Common myeloid progenitor, CD34-positive (primary cell): ENCODE measurements at places on chromosomes 16 and 17.

DNA sequence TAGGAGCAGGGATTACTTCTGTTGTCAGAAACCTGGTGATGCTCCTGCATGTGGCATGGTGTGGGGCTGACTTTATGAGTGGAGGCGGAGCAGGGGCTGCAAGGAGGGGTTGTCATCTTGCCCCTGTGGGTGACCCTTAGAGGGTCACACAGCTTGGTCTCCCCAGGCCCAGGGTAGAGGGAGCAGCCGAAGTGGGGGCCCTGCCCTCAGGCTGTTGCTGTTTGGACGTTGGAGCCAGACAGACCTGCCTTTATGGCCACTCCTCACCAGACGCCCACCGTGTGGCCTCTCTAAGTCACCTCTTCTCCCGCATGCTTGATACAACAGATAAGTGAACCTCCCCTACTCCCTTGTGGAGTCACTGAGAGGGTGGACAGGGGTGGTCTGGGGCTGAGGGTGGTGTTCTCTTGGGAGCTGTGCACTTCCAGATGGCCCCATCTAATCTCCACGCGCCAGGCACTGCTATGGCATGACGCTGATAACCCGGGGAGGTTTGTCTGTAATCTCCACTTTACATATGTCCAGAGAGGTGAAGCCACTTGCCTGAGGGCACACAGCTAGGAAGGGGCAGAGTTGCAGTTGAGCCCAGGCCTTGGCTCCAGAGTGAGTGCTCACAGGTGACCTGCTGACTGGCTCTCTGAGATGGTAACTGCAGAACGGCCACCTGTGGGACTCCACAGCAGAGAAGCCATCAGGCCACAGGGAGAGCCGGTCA, 10.0 kb downstream of the MAP2K3 start:
- peak; percentile 64 for DNase-seq
- H3K4me3 ChIP-seq: no peak overlapping the region
- peaks cover 36% of the 10 kb centered on the region for H3K4me1 ChIP-seq
- peak overlapping the region; percentile 60 for H3K27ac ChIP-seq
- H3K27me3 ChIP-seq: no peaks in the 10 kb centered on the region
- H3K36me3 ChIP-seq: peaks cover 5% of the 10 kb centered on the region

GRCh38 chr17:27871407-27871806, 21.8 kb downstream of the LYRM9 start:
- no peaks in the 10 kb centered on the region for H3K27me3 ChIP-seq
- H3K27ac ChIP-seq: no peak overlapping the region
- H3K36me3 ChIP-seq: no peaks in the 10 kb centered on the region

DNA sequence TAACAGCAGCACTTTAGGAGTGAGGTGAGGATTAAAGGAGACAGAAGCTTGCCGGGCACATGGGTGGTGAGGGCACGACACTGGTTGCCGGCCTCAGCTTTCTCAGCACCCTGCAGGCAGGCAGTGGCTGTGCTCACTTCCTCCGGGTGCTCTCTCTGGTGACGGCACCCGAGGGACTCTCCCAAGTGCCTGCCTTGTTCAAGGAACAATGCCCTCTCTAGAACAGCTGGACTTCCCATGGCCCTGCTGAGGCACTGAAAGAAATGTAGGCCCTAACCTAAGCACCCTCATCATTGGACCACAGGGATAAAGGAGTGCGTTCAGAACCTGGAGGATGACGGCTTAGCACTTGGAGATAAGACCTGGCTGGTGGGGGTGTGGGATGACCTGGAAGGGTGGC, 72.7 kb downstream of the N4BP1 start:
- H3K36me3 ChIP-seq: peaks cover 4% of the 10 kb centered on the region
- H3K27me3 ChIP-seq: no peaks in the 10 kb centered on the region
- H3K4me1 ChIP-seq: peaks cover 42% of the 10 kb centered on the region

GRCh38 chr17:58531661-58532554, 17.5 kb upstream of the MTMR4 start:
- peaks cover 13% of the 10 kb centered on the region for H3K4me1 ChIP-seq
- no peaks in the 10 kb centered on the region for H3K36me3 ChIP-seq
- H3K27me3 ChIP-seq: peaks cover 4% of the 10 kb centered on the region
- H3K4me3 ChIP-seq: peak overlapping the region; percentile 62
- peak; percentile 62 for DNase-seq

DNA sequence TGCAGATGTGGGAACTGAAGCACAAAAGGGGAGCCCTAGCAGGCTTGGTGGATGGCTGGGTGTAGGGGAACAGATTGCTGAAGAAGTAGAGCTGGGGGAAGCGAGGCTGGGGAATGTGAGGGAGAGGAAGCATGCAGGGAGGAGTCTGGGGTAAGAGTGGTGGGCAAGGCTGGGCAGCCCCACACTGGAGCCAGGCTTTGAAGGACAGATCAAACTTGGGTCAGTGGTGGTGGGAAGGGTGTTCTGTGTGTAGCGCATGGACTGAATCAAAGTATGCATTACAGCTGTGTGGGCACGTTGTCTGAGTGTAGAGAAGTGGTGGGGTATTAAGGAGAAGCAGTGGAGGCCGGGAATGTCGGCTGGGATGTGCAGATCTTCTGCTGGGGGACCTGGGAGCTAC, 116.0 kb downstream of the CYLD start:
- H3K27ac ChIP-seq: no peak overlapping the region
- H3K36me3 ChIP-seq: no peaks in the 10 kb centered on the region
- H3K27me3 ChIP-seq: no peaks in the 10 kb centered on the region
- no peak overlapping the region for H3K4me3 ChIP-seq
- no peaks in the 10 kb centered on the region for H3K4me1 ChIP-seq

DNA sequence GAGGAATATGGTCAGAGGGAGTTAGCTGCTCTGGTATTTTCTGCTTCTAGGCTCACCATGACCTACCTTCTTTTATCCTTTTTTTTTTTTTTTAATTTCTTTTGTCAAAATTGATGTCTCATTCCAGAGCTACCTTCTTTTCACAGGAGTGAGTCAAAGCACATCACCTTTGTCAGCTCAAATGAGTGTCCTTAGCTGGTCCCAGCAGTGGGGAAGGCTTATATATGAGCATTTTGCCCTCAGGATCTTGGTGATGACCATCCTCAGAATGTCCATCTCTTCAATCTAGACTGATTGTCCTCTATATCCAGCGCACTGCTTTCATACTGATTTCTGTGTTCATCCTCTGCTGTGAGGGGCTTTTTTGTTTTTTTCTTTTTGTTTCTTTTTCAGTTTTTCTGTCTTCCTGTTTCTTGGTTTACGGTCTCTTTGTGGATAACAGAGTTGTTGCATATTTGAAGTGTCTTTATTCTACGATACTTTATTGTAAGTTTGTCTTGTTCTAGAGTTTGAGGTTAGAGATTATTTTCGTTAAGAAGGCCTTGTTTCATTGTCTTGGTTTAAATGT, 24.9 kb downstream of the CBFB start:
- peak; percentile 34 for DNase-seq
- peaks cover 2% of the 10 kb centered on the region for H3K36me3 ChIP-seq
- peaks cover 32% of the 10 kb centered on the region for H3K4me1 ChIP-seq

GRCh38 chr17:44210342-44211192, 8.9 kb downstream of the UBTF start:
- no peak overlapping the region for H3K27ac ChIP-seq
- no peak overlapping the region for H3K4me3 ChIP-seq
- no peaks in the 10 kb centered on the region for H3K27me3 ChIP-seq
- peak; percentile 94 for DNase-seq

- peaks cover 4% of the 10 kb centered on the region for H3K36me3 ChIP-seq
- H3K4me3 ChIP-seq: no peak overlapping the region
Measured at GRCh38 chr17:46158323-46159296, 34.6 kb downstream of the KANSL1 start.

- H3K4me1 ChIP-seq: peaks cover 48% of the 10 kb centered on the region
- H3K27me3 ChIP-seq: no peaks in the 10 kb centered on the region
- H3K4me3 ChIP-seq: no peak overlapping the region
- no peaks in the 10 kb centered on the region for H3K36me3 ChIP-seq
Measured at GRCh38 chr16:30567160-30567990, 4.1 kb downstream of the ZNF688 start.

GRCh38 chr16:84879569-84880487, 60.0 kb downstream of the CRISPLD2 start:
- DNase-seq: no peak
- H3K4me1 ChIP-seq: no peaks in the 10 kb centered on the region
- H3K27me3 ChIP-seq: peaks cover 2% of the 10 kb centered on the region
- peak overlapping the region; percentile 68 for H3K27ac ChIP-seq
- H3K36me3 ChIP-seq: no peaks in the 10 kb centered on the region

- peak overlapping the region; percentile 12 for H3K4me3 ChIP-seq
- peak; percentile 87 for DNase-seq
- H3K27me3 ChIP-seq: no peaks in the 10 kb centered on the region
- peaks cover 23% of the 10 kb centered on the region for H3K4me1 ChIP-seq
- peaks cover 4% of the 10 kb centered on the region for H3K36me3 ChIP-seq
Measured at GRCh38 chr16:35011-35677, 18.3 kb downstream of the POLR3K start.

- peaks cover 90% of the 10 kb centered on the region for H3K4me1 ChIP-seq
- H3K4me3 ChIP-seq: peak overlapping the region; percentile 53
- peak overlapping the region; percentile 91 for H3K27ac ChIP-seq
- no peaks in the 10 kb centered on the region for H3K36me3 ChIP-seq
- peak; percentile 96 for DNase-seq
Measured at GRCh38 chr17:78258323-78259191, 27.1 kb downstream of the TMEM235 start.

- no peaks in the 10 kb centered on the region for H3K36me3 ChIP-seq
- H3K27me3 ChIP-seq: no peaks in the 10 kb centered on the region
- no peak overlapping the region for H3K27ac ChIP-seq
- no peaks in the 10 kb centered on the region for H3K4me1 ChIP-seq
- no peak for DNase-seq
- H3K4me3 ChIP-seq: no peak overlapping the region
Measured at GRCh38 chr17:73357318-73357717, 45.5 kb upstream of the CDC42EP4 start.

DNA sequence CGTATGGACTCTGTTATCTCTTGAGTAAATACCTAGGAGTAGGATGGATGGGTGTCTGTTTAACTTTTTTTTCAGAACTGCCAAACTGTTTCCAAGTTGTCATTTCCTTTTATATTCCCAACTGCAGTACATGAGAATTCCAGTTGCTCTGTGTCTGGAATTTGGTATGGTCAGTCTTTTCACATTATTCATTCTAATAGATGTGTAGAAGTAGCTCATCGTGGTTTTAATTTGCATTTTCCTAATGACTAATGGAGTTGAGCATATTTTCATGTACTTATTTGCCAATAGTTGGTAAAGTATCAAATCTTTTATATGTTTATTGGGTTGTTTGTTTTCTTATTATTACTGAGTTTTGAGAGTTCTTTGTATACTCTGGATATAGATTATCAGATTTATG, 27.0 kb downstream of the MRTFB start:
- no peak for DNase-seq
- H3K4me3 ChIP-seq: no peak overlapping the region
- H3K36me3 ChIP-seq: no peaks in the 10 kb centered on the region

DNA sequence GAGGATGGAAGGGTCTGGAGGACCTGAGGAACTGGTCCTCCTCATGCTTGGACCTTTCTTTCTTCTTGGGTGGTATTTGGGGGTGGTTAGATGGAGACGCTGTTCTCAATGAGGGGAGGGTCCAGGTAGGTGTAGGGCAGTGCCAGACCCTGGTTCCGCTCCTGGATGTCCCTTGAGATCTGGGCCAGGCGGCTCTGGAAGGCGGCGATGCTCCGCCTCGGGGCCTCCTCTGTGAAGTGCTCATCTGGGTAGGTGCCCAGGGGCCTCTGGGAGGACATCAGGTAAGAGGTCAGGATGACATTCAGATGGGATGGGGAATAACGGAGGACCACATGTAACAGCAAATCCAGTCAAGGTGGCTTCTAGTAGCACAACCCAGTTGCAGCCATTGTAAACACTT, 9.0 kb upstream of the ALOX12B start:
- no peak overlapping the region for H3K27ac ChIP-seq
- H3K36me3 ChIP-seq: no peaks in the 10 kb centered on the region
- H3K27me3 ChIP-seq: no peaks in the 10 kb centered on the region
- peaks cover 8% of the 10 kb centered on the region for H3K4me1 ChIP-seq
- DNase-seq: no peak
- no peak overlapping the region for H3K4me3 ChIP-seq

DNA sequence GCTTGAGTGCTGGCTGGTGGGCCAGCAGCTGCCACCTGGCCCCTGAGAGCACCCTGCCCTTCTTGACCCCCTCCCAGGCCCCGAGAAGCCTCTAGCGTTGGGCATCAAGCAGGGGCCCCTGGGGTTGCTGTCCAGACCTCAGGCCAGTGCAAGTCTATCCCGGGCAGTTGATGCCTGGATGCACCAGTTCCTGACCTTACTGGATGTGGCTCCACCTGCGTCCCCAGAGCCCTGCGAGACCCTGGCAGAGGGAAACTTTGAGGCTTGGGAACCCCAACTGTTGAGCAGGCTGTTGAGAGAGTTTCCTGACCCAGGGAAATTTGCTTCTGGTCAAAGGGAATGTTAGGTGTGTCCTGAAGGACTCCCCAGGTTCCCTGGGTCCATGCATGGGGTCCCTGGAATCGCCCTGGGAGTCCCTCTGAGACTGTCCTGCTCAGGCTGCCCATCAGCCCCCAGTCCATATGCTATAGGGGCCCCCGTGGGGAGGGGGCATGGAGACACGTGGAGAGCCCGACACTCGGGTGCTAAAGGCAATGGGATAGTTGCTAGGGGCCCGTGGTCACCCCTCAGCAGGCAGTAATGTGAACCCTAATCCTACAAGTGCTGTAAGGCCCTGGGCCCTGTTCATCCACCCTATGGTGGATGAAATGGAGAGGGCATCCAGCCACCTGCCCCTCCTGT, 46.4 kb downstream of the RAB11FIP4 start:
- H3K27me3 ChIP-seq: no peaks in the 10 kb centered on the region
- DNase-seq: no peak
- no peak overlapping the region for H3K4me3 ChIP-seq

DNA sequence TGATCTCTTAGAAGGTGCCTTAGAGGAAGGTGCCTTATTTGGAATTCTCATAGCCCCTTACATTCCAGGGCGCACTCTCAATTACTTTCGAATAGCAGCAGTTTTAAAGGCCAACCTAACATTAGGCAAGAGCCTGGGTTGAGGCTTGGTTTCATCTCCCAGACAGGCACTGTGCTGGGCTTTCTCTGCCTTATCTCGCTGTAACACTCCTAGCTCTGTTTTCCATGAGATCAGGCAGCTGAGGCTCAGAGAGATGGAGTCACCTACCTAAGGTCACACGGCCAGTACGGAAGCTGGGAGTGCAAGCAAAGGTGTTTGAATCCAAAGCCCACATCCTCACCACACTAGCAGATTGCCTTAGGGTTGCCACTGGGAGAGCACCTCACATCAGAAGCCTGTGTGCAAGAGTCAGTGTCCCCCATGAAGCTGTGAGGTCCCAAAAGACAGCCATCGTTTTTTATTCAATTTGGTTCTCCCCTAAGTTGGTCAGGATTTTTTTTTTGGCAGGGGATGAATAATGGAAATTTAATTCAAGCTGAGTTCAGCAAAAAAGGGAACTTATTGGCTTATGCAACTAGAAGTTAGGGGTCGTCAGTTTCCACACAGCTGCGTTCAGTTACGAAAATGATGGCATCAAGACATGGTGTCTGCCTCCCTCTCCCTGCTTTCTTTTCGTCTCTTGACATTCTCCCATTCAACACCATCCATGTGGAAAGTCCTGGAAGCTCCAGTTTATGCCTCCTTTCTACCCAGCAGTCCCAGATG, 206.4 kb downstream of the KATNIP start:
- peaks cover 23% of the 10 kb centered on the region for H3K4me1 ChIP-seq
- H3K36me3 ChIP-seq: peaks cover 19% of the 10 kb centered on the region
- no peak overlapping the region for H3K4me3 ChIP-seq
- DNase-seq: peak; percentile 45
- no peak overlapping the region for H3K27ac ChIP-seq
- H3K27me3 ChIP-seq: no peaks in the 10 kb centered on the region
